Airway epithelial cell (primary cell): ENCODE measurements at places on chromosomes 5 and 9. TPM values are rescaled to one million over a fixed set of nuclear protein-coding genes. Genes with fewer than 3 reads are reported as not detected.

Gene MSX2
- 0.21 TPM in 1 of 2 replicates, not detected in the other for total RNA-seq

Gene SMIM3
- total RNA-seq: 12.4 and 15.4 TPM in 2 replicates

Gene PCDHB10
- 0.05 and 0.21 TPM in 2 replicates for total RNA-seq

Gene SOX30
- total RNA-seq: not detected in 2 replicates

Gene KLHL9
- 15.2 and 17.8 TPM in 2 replicates for total RNA-seq

Gene C9
- total RNA-seq: not detected in 2 replicates

Gene SPACA9
- total RNA-seq: 2.4 and 6.6 TPM in 2 replicates

Gene BHMT2
- total RNA-seq: not detected in 2 replicates

Gene KCTD16
- total RNA-seq: under 0.01 and 0.28 TPM in 2 replicates

Gene NSUN2
- 57.3 and 66.4 TPM in 2 replicates for total RNA-seq
